ENCODE measurements at places on chromosomes 3 and 15.

GRCh38 chr3:136343873-136344555 lies 93.9 kb downstream of the PCCB start:
- no peak for DNase-seq

DNA sequence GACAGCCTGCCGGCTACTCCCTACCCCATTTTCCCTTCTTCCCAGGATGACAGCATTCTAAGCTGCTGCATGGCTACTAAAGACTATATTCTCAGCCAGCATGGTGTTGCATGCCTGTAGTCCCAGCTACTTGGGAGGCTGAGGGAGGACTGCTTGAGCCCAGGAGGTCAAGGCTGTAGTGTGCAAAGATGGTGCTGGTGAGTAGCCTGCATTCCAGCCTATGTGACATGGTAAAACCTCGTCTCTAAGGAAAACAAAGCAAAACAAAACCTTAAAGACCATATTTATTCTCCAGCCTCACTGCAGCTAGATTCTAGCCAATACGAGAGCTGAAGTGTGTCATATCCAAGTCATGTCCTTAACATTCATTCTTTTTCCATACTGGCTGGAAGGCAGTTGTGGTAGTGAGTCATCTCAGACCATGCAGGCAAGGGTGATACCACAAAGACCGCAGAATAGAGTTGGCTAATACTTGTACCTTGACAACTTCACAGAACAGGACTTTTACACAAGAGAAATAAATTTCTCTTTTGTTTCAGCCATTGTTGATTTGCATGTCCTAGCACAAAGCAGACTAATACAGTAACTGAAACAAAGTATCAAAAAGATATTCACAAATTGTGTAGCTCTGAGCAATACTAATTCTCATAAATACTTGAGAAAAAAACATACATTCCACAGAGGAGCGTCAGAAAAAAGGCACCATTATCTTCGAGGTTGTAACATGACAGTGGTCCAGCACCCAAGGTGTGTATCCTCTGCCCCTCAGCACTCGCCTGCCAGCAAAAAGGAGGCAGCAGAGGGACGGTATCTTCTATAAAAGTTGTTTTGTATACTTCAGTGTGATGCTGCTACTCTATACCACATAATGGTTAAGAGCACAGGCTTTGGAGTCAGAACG lies 14.8 kb downstream of the PBRM1 start:
- DNase-seq: no peak

DNA sequence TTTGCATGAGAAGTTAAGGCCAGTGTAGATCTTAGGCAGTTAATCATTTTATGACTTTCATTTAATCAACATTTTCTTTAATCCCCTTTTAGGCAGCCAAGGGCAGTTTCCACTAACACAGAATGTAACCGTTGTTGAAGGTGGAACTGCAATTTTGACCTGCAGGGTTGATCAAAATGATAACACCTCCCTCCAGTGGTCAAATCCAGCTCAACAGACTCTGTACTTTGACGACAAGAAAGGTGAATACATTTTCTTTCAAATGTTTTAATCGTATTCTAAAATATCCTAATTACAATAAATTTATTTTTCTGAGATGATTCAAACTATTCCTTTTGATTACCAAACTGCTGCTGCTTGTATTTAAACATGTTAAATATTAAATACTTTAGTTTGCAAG lies 843.2 kb downstream of the CADM2 start:
- DNase-seq: no peak

DNA sequence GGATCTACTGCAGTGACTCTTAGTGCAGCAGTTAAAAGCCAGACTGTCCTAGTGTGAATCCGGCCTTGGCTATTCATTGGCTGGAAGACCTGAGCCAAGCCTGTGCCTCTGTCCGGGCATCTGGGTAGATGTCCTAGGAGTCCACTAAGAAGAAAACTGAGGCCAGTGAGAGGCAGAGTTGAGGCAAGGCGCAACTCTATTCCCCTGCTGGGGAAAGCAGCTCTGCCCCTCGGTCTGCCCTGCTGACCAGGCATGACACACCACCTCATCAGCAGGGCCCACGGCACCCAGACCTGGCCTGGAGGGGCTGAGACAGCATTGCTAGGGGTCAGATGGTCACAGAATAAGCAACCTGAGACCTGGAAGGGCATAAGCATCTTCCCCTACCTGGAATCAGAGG lies 46.7 kb upstream of the ABHD2 start:
- no peak for DNase-seq

GRCh38 chr15:100689131-100689899 lies 86.9 kb downstream of the ASB7 start:
- no peak for DNase-seq

GRCh38 chr3:89690646-89691045 lies 583.2 kb downstream of the EPHA3 start:
- no peak for DNase-seq

DNA sequence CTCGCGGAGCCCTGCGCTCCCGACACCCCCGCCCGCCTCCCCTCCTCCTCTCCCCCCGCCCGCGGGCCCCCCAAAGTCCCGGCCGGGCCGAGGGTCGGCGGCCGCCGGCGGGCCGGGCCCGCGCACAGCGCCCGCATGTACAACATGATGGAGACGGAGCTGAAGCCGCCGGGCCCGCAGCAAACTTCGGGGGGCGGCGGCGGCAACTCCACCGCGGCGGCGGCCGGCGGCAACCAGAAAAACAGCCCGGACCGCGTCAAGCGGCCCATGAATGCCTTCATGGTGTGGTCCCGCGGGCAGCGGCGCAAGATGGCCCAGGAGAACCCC lies 464 bp downstream of the SOX2 start:
- DNase-seq: no peak

- no peak for DNase-seq
Observed at GRCh38 chr3:37762698-37763097, 99.0 kb upstream of the CTDSPL start.

DNA sequence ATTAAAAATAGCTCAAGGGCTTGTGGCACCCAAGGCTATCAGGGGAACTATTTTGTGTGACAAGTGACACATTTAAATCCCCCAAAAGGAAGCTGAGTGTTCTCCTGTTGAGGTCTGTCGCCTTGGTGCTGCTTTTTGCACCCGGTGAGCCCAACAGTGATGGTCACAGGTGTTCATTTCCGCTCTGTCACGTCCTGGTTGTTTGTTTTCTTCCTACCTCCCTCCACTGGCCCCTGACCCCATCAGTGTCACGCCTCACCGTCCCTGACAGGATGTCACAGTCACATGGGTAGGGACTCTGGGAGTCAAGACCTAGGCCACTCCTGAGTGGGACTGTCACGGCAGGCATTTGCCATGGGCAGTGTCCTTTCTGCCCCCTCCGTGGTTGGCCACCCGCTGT lies 11.2 kb downstream of the SLCO3A1 start:
- no peak for DNase-seq

DNA sequence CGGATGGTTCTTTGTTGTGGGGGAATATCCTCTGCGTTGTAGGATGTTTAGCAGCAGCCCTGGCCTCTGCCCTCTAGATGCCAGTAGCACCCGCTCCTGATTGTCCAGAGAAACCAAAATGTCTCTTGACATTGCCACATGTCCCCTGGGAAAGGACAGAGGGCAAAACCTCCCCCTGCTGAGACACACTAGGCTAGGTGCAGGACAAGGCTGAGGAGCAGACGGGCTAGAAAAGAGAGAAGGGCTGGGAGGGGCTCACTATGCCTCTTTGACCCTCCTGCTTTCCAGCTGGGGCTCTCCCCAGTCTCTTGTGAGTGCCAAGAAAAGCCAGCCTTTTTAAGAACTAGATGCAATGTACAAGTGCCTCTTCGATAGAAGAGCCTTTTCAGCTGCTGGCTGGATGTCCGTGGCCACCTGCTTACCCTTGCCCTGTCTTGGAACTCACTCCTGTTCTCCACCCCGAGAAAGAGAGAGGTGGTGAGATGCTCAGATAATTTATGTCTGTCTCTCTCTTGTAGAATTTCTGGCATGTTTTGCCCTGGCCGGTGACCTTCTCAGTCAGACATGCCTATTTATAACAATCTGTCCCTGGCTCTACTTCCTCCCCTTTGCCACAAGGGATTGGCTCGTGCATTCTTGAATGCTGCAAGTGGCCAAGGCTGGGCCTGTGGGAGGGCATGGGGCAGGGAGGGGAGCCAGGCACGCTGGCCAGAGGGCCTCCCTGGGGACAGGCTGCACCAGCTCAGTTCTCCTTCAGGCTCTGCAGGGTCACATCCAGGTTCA lies 142.6 kb downstream of the RPLP1 start:
- peak; percentile 12 for DNase-seq

- no peak for DNase-seq
Observed at GRCh38 chr3:63727233-63727632, 74.8 kb downstream of the SNTN start.

GRCh38 chr3:67028001-67028784 lies 30.1 kb downstream of the KBTBD8 start:
- DNase-seq: no peak

GRCh38 chr3:11568503-11569155 lies 75.1 kb downstream of the VGLL4 start:
- DNase-seq: peak; percentile 37

DNA sequence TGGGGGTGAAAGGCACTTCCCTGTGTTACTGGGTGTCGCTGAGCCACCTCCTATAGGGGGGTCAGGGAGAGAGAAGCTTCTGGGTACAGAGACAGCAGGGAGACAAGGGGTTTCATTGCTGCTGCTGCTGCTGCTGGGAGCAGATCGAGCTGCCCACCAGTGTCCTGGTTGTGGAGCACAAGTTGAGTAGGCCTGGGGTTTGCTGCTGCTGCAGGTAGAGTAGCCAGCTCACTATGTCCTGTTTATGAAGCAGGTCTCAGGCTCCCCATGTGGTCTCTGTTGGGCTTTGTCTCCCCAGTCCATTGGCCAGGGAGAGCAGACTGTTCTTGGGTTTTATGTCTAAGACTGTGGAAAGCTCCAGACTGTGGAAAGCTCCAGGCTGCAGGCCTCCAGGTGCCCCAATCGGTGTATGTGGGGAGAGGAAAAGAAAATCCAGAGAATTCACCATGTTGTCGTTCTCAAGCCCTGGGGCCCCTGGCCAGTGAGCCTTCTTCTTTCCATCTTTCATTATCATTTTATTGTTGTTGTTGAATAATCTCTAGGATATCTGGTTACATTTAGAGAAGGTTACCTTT lies 157.8 kb downstream of the ADAMTS17 start:
- no peak for DNase-seq

- DNase-seq: no peak
Observed at GRCh38 chr3:103308921-103309320, 874.1 kb downstream of the ZPLD1 start.

DNA sequence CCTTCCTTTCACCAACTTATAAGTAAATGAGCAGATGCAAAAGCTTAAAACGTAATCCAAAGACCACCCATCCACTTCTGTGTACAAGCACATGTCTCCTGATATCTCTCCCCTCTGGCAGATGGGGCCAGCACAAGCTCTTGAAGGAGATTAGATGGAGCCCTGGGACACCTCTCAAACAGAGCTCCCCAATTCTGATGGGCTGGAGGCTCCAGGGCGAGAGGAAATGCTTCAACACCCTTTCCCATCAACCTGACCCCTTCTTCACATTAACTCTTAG lies 73.2 kb downstream of the MB21D2 start:
- no peak for DNase-seq

DNA sequence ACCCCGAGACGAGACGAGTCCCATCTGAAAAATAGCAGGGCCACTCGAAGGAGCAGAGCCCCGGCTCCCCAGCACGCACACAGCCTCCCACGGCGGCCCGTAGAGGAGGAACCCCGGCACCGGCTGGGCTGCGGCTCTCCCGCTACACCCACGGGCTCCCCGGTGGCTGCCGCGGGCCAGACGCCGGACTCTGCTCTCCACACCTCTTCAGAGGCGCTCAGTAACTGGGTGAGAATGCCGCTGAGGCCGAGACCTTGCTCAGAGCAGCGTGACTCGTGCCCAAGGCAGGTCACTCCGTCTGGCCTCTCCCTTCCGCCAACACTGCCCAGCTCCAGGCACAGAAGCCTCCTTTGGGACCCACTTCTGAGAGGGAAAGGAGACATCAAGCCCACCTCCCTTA lies 34.4 kb downstream of the TNK2 start:
- no peak for DNase-seq

GRCh38 chr15:90142216-90143165 lies 40.2 kb upstream of the IDH2 start:
- DNase-seq: no peak

GRCh38 chr15:98651036-98651481 lies 2.7 kb downstream of the IGF1R start:
- DNase-seq: no peak

GRCh38 chr3:8627201-8627940 lies 17.2 kb downstream of the SSUH2 start:
- no peak for DNase-seq

DNA sequence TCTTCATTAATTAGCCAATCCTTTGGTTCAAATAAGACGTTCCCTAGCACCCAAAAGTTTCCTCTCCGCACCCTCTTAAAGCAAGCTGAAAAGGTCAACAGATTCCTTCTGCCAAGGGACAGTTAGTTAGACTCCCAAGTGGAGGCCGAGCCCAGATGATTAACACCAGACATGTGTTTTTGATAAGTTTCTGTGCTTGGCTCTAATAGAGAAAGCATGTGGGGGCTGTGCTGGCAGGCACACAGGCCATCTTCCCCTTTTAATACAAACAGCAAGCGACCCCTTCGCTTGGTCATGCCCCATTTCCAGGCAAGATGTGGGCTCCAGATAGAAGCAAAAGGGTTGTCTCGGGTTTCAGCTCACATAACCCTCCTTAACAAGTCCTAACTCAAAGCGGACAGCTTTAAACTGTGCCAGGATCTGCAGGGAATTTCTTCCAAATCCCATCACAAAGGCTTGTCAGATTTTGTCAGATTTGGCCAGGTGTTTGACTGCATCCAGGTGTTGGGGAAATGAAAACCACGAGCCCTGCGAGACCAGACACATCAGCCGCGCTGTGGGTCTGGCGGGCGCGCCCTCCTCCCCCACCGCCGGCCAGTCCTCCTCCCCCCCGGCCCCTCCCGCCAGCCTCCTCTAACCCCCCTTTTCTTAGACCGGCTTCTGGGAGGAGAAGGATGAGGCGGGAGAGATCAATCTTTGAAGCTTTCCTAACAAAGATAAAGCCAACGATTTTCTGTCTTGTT lies 3.3 kb downstream of the HES1 start:
- DNase-seq: no peak

DNA sequence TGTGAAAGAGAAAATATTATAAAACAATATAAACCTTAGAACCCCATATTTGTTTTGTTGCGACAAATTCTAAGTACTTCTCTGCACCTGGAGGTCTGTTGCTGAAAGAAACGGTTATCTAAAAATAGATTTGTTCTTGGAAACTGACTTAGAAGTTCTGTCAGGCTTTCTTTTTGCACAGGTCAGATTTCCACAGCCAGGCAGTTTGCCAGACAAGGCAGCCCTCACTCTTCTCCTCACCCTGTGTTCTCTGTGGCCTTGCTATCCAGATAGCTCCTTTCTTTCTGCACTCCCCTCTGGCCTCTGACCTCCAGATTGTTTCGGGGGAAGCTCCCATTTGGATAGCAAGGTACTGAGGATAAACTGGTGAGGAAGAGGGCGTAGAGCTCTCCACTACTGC lies 413.3 kb upstream of the ONECUT1 start:
- no peak for DNase-seq

DNA sequence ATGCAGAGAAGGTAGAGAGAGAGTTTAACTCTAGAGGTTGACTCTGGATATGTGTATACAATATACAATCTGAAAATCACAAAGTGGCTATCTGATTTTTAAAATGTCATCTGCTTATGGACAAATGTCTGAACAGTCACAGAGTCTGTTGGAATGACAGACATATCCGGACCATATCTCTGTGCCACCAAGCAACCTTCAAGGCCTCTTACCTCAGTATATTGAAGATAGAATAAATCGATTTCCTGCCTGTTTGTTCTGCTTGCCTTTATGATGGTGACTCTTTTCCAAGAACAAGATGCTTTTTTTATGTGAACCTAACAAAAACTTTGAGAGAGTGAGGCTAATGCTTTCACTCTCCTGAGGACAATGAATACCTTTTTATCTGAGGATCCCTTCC lies 151.1 kb downstream of the RBPMS2 start:
- no peak for DNase-seq
